ENCODE measurements at places on chromosomes 16 and 17.

DNA sequence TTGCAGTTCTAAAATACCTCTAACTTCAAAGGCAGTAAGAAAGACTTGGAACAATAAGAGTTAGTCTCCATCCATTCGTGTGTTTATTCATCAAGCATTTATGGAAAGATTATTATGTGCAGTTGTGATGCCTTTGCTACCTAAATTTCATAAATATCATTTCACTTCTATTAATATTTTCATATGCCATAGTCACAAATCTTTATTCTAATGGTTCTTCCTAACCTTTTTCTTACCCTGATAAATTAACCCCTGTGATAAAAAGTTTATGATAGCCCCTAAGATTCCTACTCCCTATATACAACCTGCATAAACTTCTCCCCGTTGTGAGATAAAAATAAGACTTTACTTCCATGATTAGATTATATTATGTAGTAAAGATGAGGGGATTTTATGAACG is 94.9 kb downstream of the BRIP1 start:
- DNase-seq, result no peak

DNA sequence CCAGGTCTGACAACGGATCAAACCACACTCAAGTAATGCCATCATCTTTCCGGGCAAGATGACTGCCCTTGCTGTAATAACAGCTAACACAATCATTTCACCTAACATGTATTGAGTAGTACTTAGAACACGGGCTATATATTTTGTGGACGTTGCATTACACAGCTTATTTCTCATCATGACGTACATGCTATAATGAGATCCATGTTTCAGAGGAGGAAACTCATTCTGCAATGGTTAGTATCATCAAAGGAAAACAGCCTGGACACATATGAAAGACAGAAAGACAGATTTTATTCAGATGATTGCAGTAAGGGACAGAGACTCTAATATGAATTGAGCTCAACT is 446.7 kb downstream of the HS3ST3B1 start:
- DNase-seq, result no peak

DNA sequence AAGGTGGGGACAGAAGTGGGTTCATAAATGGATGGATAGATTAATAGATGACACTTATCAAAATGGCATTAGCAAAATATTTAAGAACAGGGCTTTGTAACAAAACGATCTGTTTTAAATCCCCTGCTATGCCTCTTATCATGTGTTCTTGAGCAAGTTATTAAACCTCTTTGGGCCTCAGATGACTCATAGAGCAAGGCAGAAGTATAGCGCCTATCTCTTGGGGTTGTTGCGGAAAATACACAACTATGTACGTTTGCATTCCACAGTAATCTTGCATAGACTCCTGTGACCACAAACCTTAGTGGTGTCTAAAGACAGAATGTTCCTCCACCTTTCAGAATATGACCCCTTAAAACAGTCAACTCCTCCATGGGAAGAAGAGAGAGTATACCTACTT is 116.8 kb downstream of the CDYL2 start:
- no peak for DNase-seq

GRCh38 chr16:2163211-2163881 is 7.8 kb downstream of the TRAF7 start:
- DNase-seq, result no peak

DNA sequence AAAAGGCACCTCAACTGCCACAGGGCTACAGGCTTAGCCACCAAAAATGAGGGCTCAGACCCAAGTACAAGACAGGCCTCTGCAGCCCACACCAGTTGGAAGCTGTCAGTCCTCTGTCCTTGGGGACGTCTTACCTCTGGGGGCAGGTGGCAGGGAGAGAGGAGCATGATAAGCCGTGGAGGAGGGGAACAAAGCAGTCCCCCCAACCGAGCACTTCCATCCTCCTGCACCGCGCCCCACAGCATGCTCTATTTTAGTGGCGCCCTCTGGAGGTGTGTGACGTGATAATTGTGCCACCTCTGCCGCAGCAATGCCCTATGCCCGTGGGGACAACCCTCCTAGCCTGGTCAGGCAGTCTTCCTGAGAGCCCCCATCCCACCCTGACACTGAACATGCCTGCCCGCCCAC is 13.6 kb downstream of the G6PC3 start:
- DNase-seq, result peak; percentile 73

GRCh38 chr16:11198375-11198774 is 57.6 kb downstream of the SOCS1 start:
- no peak for DNase-seq

- DNase-seq, result no peak
Measured at GRCh38 chr17:43125967-43126910, 1.1 kb upstream of the BRCA1 start.

- no peak for DNase-seq
Measured at GRCh38 chr17:1996800-1997288, 28.3 kb downstream of the RTN4RL1 start.

DNA sequence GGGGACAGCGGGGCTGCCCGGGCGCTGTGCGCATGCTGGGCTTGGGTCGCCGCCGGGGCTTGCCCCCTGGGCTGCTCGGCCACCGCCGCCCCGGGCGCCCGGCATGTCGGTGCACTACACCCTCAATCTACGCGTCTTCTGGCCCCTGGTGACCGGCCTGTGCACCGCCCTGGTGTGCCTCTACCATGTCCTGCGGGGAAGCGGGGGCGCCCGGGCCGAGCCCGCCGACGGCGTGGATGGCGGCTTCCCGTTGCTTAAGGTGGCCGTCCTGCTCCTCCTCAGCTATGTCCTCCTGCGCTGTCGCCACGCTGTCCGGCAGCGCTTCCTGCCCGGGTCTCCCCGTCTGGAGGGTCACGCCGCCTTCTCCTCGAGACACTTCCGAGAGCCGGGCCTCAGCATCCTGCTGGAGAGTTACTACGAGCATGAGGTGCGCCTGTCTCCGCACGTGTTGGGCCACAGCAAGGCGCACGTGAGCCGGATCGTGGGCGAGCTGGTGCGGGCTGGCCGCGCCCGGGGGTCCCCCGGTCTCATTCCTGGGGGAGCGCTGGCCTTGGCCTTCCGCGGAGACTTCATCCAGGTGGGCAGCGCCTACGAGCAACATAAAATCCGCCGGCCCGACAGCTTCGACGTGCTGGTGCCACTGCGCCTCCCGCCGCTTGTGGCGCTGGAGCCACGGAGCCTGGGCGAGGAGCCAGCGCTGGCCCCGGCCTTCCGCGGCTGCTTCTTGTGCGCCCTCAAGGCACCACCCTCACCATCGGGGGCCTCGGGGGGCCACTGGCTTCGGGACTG is 789 bp downstream of the ITPRIPL2 start:
- DNase-seq, result no peak

- peak; percentile 55 for DNase-seq
Measured at GRCh38 chr17:49498029-49498615, 3.0 kb downstream of the NGFR start.

GRCh38 chr16:10827691-10828341 is 9.2 kb upstream of the TVP23A start:
- DNase-seq, result no peak

DNA sequence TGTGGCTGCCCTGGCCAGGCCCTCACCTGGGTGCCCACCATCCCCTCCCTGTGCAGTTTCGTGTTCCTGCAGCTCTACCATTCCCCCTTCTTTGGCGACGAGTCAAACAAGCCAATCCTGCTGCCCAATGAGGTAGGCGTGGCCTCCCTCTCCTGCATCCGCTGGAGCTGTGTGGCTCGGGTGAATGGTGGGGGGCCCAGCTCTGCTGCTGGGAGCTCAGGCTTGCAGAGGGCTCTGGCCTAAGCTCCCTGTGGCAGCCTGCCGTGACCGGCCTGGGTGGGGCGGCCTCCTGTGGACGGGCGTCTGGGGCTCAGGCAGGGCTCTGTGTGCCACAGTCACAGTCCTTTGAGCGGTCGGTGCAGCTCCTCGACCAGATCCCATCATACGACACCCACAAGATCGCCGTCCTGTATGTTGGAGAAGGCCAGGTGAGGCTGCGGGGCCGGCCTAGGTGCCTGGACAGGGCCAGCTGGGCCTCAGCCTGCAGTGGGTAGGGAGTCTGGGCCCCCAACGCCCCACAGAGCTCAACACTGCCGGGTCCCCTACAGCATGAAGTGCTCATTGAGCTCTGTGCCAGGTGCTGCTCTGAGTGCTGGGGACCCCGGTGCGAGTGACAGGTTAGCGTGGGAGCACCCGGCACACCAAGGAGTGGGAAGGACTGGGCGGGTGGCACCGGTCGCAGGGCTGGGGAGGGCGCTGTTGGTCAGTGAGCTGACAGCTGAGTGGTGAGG is 37.3 kb downstream of the TSC2 start:
- no peak for DNase-seq

- DNase-seq, result peak; percentile 20
Measured at GRCh38 chr16:57536306-57537193, at the start of gene CCDC102A. Gene CCDC102A (minus strand): TSS chr16:57536571. CDS start chr16:57529177, 7,394 bp downstream.

GRCh38 chr17:49898366-49899190 is 50.7 kb upstream of the TAC4 start:
- no peak for DNase-seq

GRCh38 chr16:7921345-7921744 is 588.7 kb downstream of the RBFOX1 start:
- peak; percentile 15 for DNase-seq

- peak; percentile 16 for DNase-seq
Measured at GRCh38 chr17:11880714-11881113, 116.6 kb downstream of the ZNF18 start.

GRCh38 chr16:1870365-1871082 is 1.4 kb downstream of the MEIOB start:
- no peak for DNase-seq

GRCh38 chr16:72128701-72129100 is 35.1 kb downstream of the DHX38 start:
- DNase-seq, result no peak

GRCh38 chr16:59042301-59042700 is 308.2 kb upstream of the GOT2 start:
- DNase-seq, result no peak

GRCh38 chr17:67200727-67201301 is 44.2 kb downstream of the HELZ start:
- DNase-seq, result no peak

GRCh38 chr16:76729525-76729924 is 452.3 kb downstream of the CNTNAP4 start:
- DNase-seq, result no peak

DNA sequence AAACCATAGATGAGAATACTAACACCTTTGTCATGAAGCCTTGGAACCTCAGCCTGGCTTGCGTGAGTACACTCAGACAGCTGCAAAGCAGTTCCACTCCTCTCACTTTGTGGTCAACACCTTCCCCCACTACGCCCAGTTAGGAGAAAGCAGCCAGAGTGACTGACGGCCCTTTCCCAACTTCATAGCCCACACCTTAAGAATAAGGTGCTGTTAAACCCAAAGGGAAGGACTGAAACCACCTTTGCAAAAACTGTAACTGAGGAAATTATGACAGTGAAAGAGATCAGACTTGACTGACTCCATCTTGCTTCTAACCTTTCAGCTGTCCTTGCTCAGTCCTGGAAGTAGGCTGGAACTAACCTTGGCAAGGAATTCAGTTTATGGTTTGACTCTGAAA is 13.7 kb downstream of the N4BP1 start:
- DNase-seq, result no peak

DNA sequence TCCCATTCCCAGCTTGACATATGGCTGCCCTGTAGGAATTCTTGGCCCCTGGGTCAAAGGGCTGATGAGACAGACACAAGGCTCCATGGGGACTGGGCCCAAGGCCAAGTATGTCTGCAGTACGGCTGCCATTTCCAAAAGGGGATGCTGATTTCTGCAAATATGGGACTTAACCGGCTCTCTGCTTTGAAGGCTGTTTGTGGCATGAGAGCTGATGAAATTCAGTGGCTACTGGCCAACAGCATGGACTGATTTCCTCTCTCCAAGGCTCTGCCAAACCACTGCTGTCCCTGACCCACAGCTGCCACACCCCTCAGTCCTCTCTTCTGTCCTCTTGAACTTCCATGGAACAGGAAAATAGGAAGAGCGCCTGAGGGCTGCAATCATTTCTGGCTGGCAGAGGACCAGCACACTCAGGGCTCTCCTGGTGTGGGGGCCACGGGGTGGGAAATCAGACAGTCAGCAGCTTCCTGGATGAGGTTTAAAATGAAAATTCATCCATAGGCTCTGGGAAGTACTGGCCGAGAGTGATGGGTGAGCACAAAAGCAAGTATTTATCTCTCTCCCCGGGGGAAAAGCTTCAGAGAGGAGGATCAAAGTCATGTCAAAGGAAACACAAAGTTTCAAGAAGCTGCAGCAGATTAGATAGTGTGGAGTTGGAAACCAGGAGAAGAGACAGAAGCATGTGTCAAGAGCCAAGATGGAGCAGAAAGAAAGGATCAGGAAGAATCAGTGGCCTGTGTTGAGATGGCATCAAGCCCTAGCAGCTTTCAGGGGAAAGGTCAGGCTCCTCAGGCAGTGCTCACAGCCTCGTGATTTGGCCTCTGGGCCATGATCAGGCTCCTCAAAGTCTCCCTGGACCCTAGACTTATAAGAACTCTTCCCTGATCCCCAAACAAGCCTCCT is 64.1 kb upstream of the SREBF1 start:
- DNase-seq, result no peak

DNA sequence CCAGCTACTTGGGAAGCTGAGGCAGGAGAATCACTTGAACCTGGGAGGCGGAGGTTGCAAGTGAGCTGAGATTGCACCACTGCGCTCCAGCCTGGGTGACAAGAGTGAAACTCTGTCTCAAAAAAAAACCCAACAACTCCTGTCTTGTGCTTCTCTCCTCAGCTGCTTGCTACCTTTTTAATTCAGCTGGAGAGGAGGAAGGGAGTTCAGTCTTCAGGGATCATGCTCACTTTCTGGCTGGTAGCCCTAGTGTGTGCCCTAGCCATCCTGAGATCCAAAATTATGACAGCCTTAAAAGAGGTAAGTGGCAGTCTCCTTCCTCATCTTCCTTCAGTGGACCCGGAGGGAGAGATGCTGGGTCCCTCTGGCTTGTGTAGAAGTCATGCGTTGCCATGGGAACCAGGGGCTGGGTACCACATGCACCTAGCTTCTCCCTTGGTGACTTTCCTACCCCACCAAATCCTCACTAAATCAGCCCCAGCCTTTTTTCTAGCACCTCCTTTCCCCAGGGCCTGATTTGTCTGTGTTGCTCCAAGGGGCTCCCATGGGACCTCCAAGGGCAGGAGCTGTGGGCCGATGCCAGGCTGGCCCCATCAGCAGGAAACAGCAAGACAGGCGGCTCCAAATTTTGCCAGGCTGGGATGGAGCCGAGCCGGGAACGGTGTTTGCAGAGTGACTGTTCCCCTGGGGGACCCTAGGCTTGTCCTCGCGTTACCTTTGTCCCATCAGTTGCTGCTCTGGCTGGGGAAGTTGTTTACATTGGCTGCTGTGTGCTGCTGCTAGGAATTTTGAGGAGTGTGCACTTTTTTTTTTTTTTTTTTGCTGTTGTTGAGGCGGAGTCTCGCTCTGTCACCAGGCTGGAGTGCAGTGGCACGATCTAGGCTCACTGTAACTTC is 65.2 kb downstream of the ABCC1 start:
- DNase-seq, result no peak

GRCh38 chr17:76757256-76757655 is 19.3 kb downstream of the MFSD11 start:
- DNase-seq, result no peak

DNA sequence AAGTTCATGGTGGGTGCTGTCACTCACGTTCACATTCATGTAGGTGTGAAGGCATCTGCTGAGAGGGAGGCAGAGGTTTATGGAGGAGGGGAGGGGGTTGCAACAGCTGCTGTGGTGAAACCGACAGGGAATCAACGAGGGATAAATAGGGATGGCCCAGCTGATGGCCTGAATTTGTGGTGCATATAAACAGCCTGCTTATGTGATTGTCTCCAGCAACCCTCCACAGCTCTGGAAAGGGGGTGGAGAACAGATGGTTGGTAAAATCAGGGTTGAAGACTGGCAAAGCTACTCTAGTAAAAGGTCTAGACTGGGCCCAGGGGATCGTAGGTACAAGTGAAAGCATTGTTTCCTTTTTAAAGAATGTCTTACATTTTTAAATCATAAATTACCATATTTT is 53.7 kb downstream of the IQCK start:
- peak; percentile 81 for DNase-seq
